ENCODE measurements at places on chromosomes 1 and 21.

- peak; percentile 29 for DNase-seq
Observed at GRCh38 chr1:151036356-151036755, at the start of gene BNIPL. TSS of gene BNIPL (plus strand) at chr1:151036586. CDS start at chr1:151036726, 140 bp downstream.

GRCh38 chr1:182048562-182048961 lies 12.9 kb downstream of the ZNF648 start:
- no peak for DNase-seq

DNA sequence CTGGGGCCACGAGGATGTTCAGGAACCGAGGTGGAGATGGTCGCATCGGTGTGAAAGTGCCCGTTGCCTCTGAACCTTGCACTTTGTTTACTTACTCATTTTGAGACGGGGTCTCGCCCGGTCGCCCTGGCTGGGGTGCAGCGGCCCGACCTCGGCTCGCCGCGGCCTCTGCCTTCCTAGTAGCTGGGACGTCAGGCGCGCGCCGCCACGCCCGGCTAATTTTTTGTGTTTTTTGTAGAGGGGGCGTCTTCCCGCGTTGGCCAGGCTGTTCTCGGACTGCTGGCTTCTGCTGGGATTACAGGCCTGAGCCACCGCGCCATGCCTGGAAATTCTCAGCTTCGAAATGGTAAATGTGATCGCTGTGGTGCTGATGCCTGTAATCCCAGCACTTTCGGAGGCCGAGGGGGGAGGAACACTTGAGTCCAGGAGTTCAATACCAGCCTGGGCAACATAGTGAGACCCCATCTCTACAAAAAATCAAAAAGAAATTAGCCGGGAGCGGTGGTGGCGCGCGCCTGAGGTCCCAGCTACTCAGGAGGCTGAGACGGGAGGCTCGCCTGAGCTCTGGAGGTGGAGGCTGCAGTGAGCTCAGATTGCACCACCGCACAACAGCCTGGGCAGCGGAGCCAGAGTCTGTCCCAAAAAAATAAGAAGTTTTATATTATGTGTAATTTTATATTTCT lies 684 bp upstream of the MRPL20 start:
- peak; percentile 73 for DNase-seq

DNA sequence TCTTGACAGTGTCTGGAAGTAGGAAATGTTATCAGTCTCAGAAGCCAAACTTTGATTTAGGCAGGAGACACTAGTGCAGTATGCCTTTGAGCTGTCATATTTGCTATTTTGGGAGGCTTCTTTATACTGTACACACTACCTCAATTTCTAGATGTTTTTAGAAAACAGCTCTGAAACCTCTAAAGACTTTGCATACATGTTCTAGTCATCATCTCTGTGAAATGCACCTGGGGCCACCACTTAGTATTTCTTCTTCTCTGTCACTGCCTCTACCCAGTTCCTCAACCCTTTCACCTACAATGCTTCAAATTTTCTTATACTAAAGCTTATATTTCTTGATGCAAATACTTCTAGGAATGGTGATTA lies 29.1 kb upstream of the PLA2G4A start:
- no peak for DNase-seq

GRCh38 chr1:172266528-172267174 lies 153.8 kb upstream of the C1orf105 start:
- no peak for DNase-seq

DNA sequence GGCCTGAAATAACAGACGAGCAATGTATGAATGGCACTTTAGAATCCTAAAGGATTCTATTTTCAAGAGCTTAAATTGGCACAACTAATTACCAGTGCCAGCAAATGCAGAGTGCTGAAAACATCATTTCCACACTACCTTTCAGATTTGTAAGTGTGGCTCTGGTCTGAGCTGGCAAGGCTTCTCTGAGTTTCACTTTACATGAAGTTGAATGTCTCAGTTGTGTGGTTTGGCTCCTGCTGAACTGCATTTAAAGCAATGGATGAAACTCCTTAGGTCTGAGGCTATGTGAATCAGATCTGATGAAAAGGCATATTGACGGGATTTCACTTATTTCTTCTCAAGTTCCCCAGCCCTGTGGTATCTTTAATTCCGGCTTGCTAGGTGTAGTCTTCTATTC lies 114.8 kb upstream of the PTGFR start:
- DNase-seq, result no peak

DNA sequence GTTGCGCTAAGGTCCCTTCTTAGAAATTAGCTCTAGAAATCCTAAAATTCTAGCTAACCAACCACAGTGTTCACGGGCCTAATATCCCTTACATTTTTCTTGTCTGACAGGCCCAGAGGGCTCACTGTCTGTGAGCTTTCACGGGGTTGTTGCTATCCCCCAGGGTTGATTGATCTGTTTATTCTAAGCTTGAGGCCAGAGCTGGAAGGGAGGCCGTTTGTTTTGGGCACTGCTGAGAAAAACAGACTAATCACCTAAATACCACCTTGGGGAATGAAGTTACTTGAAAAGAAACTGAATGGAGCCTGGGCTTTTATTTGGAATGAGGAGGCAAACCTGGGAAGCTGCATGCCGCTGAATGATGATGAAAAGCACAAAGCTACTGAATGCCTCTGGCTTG lies 162.4 kb downstream of the KIF26B start:
- DNase-seq, result no peak

DNA sequence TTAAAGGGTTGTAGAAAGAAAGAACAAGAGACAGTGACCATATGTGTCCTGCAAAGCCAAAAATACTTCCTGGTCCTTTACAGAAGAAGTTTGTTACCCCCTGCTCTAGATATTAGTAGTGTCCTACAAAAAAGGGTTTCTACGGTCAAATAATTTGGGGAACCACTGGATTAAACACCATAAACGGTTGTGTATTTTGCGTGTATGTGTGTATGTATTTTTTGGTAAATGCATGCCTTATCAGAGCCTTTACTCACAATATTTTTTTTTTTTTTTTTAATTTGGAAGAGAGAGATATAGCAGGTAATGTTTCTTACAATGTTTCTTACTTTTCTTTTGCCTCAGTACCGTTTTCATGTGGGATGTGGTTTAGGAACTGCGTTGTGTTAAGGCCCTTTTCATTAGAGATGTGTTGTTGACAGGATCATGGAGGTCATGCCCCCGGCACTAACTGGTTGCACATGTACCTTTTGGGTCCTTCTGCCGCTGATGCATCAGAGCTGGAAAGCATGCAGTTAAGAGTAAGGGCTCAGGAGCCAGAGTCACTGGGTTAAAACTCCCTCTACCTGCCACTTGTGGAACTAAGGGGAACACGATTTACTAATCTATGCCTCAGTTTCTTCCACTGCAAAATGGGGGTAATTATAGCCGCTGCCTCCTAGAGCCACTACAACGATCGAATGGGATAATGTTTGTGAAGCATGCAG lies 234.6 kb upstream of the KAZN start:
- DNase-seq, result no peak

Data from mesendoderm (in vitro differentiated cells).